ENCODE measurements at places on chromosomes 16 and 17.

DNA sequence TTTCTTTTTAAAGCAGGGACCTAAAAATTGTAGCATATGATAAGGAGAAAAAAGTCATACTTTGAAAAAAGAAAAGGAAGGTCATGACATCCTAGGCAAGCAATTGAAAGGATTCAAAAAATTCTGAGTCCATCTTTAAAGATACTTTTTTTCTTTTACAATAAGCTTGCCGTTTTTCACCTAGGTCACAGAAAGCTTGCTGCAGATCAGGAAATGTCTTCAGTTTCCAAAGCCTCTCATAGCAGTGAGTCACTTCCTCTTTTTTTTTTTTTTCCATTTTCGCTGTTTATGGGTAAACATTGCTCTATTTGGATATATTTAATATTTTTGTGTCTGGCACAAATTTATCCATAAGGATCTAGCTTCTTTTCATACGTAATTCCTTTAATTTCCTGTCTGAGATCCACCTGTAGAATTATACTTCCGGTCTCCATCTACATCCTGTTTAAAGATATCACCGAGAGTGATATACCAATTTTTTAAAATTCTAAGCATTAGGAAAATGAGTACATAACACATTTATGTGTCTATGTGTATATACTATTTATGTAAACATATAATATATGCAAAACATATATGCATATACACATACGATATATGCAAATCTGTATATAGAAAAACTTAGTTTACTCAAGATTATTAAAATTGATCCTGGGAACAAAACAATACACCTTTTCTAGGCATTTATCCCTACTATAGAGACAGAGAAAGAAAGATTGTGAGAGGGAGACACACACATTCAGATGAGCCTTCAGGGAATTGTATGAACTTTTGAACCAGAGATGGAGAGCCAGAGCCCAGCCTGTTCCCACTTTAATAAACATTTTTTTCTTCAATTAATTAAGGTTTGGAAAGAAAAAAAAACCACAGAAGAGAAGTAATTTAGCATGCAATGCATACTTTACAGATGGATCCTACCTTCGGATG is 134.4 kb downstream of the SKAP1 start:
- no peak for DNase-seq

DNA sequence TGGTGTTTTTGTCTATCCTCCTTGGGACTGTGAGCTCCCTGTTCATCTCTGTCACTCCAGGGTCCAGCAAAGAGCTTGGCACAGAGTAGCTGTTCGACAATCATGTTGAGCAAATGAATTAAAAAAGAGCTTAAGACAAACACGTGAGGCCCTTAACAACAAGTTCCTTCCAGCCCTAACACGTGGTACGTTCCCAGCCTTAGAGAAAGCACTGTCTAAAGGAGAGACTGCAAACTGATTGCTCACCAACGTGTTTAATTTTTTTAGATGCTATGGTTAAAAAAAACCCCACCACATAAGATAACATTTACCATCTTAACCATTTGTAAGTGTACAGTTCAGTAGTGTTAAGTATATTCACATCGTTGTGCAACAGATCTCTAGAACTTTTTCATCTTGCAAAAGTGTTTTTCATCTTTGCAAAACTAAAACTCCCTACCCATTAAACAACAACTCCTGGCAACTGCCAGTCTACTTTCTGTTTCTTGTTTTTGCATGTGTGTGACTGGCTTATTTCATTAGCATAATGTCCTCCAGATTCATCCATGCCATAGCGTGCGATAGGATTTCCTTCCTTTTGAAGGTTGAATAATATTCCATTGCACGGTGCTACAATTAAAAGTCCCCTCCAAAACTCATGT is 28.2 kb downstream of the LAT start:
- DNase-seq: no peak

GRCh38 chr16:86029131-86029741 is 130.3 kb downstream of the IRF8 start:
- DNase-seq: peak; percentile 74

- no peak for DNase-seq
These were observed 2.0 kb downstream of the CACNA1G start for GRCh38 chr17:50562242-50563091.

DNA sequence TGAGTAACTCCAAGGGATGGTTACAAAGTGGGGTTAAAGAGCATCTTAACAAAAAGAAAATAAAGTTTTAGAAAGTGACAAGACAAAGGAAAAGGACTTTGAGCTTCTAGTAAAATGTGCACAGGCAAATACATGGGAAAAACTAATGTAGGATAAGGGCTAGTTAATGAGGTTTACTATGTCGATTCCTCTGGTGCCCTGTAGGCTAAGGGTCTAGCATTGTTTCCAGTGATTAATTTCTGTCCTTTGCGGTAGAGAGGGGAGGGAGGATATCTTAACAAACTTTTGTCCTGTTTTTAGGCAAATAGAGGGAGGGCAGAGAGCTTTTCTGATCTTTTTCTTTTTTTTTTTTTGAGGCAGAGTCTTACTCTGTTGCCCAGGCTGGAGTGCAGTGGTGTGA is 96.6 kb upstream of the SIAH1 start:
- no peak for DNase-seq

GRCh38 chr16:89143201-89143741 is 28.3 kb upstream of the CDH15 start:
- no peak for DNase-seq

GRCh38 chr16:78155791-78156345 is 56.4 kb downstream of the WWOX start:
- no peak for DNase-seq

DNA sequence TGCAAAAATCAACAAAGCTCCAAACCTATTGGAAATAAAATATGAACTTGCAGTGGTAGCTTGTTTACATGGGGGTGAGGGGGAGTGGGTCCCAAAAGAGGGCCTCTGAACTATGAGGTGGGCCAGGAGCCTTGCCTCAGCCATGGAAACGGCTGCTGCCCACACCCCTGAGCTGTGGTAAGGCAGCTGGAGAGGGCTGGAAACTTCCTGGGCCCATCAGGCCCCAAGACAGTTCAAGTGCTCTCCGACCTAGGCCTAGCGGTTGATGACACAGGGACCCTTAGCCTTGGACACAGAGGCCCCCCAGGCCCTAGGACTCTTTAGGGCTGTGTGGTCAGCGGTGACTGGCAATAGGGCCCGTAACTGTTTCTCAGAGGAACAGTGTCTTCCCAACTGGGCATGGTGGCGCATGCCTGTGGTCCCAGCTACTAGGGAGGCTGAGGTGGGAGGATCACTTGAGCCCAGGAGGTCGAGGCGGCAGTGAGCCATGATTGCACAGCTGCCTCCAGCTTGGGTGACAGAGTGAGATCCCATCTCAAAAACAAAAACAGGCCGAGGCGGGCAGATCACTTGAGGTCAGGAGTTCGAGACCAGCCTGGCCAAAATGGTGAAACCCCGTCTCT is 18.3 kb downstream of the UNC13D start:
- no peak for DNase-seq

GRCh38 chr16:53840456-53840855 is 136.5 kb downstream of the FTO start:
- no peak for DNase-seq

GRCh38 chr16:21659124-21659523 is 4.6 kb upstream of the OTOA start:
- no peak for DNase-seq

DNA sequence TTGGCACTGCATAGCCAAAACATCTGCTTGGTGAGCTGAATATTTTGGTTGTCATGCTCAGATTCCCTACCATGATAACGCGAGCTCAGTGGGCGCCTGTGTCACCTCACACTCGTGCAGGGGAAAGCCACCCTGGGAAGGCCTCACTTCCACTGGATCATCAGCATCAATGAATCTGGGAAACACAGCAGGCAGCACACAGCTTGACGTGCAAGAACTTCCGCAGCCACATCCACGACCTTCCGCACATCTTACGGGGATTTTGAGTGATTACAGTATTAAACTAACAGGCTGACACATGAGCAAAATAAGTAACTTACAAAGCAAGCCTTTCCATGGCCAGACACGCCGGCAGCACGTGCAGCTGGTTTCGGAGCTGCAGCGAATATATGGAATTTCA is 54.7 kb upstream of the FOXF1 start:
- DNase-seq: no peak

DNA sequence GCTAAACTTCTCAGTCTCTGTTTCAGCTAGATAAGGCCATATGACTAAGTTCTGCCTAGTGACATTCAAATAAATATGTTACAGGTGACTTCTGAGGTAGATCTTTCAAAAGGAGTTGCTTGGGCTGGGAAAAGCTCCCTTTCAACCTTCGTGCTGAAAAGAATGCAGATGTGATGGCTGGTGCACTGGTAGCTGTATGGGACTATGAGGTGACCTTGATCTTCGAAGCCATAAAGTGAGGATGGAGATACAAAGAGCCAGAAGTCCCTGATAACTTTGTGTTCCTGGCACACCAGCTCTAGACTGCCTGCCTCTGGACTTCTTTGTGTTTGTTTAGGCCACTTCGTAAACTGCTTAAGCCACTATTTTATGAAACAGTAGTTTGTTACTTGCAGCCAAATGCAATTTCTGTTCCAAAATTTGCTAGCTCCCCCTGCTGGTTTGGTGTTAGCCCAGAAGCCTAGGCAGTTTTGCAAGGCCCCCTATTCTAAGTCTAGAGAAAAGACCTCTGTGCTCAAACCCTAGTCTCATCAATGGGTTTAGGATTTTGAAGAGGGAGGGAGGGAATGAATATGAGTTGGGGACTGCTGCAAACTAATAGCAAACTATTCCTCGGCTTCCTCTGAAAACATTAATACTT is 23.3 kb upstream of the ERCC4 start:
- no peak for DNase-seq

DNA sequence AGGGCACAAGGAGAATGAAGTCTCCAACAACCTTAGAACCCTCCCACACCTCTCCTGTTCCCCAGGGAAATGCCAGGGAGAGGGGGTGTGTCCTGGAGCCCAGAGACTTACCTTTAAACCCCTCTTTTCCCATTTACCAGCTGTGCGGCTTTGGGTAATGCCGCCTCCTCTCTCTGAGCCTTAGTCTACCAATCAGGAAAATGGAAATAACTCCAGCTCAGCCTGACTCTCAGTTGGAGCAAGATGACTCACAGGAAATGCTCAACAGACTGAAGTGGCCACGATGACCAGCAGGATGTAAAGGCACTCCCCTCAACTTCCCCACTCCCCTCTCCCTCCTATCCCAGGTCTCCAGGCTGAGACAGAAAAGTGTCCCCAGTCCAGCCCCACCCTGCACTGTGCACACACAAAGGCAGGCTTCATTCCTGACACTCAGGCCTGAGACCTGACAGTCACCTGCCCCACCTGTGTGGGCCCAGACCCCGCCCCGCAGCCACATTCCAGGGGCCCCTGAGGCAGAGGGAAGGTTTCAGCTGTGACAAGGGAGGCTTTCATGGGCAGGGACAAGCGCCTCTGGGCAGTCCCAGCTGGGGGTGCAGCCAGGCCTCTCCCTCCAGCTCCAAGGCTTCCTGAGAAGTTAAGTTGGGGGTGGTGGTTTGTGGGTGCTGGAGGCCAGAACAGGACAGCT is 3.0 kb upstream of the KRT15 start:
- peak; percentile 86 for DNase-seq

GRCh38 chr17:57002904-57003303 is 25.0 kb downstream of the SCPEP1 start:
- no peak for DNase-seq

DNA sequence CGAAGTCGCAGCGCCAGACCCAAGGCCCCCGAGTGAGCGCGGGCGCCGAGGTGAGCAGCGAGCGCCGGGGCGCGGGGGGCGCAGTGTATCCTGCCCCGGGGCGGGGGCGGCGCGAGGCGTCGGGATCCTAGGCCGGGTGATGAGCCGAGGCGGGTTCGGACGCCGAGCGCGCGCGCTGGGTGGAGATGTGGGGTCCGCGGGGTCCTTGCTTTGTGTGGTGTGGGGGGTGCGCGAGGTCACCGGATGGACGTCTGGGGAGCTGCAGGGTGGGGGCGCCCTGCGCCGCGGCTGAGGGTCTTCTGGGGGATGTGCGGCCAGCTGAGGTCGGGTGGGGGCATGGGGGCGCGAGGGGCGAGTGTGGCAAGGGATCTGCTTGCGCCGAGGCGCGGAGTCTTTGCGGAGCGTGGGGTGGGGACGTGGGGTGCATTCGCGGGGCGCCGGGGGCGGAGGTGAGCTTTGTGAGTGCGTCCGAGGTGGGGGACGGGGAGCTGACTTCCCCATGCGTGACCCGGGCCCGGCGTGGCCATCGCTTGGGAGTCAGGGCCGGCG is 560 bp downstream of the RAI1 start:
- DNase-seq: no peak
